Stimulated activated CD4-positive, alpha-beta T cell treated with anti-CD3 and anti-CD28 coated beads, Interleukin-15, amount 100 ng/mL, for 48 hours (primary cell): ENCODE measurements at places on chromosomes 6 and 20.

DNA sequence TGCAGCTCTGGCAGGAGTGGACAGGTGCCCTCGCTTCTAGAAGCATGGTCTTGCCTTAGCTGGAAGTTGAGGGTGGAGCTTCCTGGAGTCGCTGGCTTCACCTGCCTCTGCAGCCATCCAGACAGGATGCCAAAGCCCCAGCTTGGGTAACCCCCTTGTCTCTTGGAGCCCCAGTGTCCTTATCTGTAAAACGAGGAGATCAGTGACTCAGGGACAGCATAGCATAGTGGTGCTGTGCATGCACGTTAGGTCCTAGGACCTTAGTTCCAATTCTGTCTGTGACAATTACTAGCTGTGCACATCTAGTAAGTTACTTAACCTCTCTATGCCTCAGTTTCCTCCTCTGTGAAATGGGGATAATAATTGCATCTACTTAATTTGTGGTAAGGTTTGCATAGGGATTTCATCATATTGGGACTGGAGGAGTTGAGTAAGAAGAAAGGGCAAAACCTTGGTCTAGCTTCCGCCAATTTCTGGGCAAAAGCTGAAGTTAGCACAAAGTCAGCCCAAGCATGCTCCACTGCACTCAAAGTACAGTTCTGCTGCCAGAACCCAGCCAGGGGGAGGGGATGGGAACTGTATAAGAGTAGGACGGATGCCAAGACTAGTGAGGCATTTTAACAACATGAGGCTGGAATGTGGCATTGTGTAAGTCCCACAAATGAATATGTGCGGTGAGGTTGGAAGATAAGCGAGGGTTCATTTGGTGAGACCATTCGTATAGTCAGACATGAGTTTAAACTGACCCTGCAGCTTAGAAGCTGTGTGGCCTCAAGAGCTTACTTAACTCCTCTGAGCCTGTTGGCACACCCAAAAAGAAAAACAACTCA lies 24.5 kb downstream of the TOX2 start:
- DNase-seq: no peak

GRCh38 chr20:49951151-49951550 lies 15.0 kb downstream of the RNF114 start:
- no peak for DNase-seq

GRCh38 chr20:20849161-20849560 lies 136.7 kb upstream of the RALGAPA2 start:
- DNase-seq: no peak

DNA sequence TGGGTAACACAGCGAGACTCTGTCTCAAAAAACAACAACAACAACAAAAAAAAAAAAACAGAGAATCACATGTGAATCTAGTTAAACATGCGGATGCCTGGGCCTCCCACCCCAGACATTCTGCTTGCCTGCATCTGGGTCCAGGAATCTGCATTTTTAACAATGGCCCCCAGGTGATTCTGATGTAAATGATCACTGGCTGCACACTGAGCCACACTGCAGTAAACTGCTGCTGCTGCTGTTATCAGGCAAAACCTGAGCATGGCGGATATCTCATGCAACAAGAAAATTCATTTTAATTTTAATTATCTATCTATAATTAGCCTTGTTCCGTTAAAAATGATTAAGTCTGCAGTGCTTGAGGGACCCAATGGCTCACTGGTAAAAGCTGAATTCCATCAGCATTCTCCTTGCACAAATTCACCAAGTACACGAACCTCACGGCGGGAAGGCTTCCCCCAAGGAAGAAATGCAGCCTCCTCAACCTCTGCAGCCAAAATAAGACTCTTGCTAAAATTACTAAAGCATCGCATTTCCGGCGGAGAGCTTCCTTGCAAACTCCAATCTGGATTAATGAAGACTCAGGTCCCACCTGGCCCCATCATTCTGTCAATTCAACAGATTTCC lies 81.6 kb upstream of the SNX9 start:
- no peak for DNase-seq

DNA sequence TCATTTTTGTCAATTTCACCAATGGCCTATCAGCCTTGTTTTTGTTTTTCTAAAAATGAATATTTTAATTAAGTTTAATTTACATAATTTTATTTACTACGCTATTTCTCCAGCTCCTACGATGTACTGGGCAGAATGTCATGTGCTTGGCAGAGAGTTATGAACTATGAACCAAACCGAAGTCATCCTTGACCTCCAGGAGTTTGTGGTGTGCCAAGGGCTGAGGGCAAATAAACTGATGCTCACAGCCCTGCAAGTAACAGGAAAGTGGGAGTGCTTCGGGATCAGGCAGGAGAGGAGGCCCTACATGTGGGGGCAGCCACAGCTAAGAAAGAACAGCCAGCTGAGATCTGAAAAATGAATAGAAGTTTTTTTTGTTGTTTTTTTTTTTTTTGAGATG lies 38.6 kb downstream of the ZNF217 start:
- DNase-seq: no peak

GRCh38 chr6:84095156-84095555 lies 61.6 kb downstream of the MRAP2 start:
- no peak for DNase-seq

DNA sequence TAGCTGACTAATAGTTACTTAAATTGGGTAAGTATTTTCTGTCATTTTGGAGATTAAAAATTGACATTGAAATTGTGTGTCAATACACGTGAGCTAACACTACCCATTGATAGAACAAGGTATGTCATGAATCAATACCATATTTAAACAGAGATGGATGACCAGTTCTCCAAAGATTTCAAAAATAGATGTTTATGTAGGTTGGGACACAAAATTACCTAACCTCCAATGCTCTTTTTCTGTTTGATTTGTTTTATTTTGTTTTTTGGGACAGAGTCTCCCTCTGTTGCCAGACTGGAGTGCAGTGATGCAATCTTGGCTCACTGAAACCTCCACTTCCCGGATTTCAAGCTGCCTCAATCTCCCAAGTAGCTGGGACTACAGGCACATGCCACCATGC lies 1491.7 kb downstream of the GRIK2 start:
- no peak for DNase-seq

DNA sequence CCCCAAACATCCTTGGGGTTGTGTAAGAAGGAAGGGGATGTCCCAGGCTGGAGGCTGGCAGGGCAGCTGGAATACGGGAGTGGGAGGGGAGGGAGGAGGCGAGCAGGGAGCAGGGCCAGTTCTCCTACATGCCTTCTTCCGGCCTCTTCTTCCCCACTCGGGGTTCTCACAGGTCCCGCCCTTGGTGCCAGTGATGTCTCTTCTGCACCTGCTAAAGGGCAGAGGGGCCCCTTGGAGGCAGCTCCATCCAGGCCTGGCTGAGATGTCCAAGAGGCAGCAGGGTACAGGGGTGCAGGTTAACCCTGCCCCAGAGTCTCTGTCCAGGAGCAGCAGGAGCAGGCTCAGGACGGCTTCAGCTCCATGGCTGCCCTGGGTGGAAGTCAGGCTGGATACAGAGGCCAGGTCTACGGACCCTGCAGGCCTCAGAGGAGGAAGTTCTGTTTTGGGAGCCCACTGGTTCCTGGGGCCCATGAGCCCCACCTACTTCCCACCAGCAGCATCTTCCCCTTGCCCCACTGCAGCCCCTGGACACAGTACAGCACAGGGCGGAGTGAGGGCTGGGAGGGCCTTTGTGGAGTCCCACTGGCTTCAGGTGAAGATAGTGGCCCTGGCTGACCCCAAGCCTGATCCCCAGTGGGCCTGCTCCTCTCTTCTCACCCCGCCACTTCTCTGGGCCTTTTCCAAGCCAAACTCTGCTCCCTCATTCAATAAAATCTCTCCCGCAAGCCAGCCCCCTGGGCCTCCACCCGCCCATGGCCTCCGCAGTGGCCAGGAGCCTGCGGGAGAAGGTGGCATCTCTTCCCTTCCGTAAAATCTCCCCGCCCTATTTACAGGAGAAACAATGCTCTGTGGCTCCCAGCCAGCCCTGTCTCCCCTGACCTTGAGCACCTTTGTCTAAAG lies 60.4 kb downstream of the YTHDF1 start:
- DNase-seq: no peak

- no peak for DNase-seq
Measured at GRCh38 chr20:44188752-44189151, 1.8 kb upstream of the JPH2 start.

DNA sequence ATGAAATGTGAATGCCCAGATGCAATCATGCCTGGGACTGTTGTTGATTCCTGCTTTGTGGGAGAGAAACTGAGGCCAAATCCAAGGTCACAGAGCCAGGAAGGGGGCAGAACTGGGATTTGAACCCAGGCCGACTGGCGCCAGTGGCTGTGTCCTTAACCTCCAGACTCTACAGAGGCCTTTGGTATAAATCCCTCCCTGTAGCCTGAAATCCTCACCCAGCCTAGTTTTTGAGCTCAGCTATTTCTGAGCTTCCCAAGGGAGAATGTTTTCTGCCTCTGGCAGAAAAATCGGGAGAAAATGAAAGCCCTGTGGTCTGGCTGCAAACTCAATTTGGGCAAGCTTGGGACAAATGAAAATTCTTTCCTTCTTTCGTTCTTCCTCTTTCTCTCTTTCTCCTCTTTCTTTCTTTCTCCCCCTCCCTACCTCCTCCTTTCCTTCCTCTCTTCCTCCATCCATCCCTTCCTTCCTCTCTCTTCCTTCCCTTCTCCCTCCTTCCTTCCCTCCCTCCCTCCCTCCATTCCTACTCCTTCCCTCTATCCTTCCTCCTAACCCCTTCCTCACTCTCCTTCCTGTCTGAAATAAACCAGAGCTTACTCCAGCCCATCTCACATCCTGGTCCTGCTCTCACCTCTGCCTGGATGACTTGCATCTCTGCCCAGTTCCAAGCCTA lies 34.9 kb downstream of the SNAI1 start:
- no peak for DNase-seq

DNA sequence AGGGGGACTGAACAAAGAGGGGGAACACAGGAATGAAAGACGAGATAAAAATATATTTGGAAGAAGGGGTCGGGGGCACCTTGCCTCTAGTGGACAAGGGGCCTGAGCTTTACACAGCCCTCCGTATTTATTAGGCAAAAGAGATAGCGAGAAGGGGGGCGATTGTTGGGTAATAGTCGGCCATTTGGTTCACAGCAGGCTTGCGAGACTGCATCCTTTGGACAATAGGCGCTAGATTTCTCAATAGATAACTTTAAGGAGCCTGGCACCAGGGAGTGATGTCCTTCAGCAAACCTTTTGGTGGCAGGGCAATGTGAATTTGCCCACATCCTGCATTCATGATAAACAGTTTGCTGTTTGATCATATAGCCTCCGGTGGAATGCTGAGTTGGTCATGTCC lies 3.0 kb upstream of the NANP start:
- no peak for DNase-seq

GRCh38 chr6:140663772-140664171 lies 1289.3 kb upstream of the CITED2 start:
- DNase-seq: no peak

- DNase-seq: peak; percentile 33
Measured at GRCh38 chr6:31270788-31271640, 878 bp downstream of the HLA-C start.

GRCh38 chr6:146191166-146191565 lies 162.3 kb downstream of the GRM1 start:
- no peak for DNase-seq

- DNase-seq: no peak
Measured at GRCh38 chr6:45611491-45611890, 233.8 kb upstream of the SUPT3H start.

- no peak for DNase-seq
Measured at GRCh38 chr20:46990017-46990595, 95.5 kb downstream of the EYA2 start.

DNA sequence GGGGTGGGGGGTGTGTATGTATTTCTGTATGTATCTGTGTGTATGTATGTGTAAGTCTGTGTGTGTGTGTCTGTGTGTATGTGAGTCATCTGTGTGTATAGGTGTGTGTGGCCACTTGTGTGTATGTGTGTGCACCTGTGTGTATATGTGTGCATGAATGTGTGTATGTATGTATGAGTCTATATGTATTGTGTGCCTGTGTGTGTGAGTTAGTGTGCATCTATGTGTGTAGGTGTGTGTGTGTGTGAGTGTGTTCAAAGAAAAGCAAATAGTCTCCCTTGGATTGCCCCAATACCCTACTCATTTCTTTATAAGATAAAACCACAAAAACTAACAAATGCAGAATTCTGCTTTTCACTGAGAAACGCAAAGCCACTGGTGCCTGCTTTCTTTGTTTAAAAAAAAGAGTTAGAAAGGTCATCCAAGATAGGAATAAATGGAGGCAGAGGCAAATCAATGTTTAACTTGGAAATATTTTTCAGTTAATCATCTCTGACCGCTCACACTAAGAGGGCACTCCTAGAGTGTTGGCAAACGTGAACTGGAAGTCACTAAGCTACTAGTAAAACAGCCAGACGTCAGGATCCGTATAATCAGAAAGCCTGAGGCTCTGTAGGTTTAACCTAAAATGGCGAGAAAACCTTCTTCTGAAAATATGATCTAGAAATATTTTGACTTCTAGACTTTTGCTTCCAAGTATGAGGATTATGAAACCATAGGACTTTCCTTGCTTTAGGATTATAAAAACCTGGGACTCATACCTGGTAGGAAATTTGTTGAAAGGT lies 37.4 kb upstream of the JAG1 start:
- DNase-seq: no peak

DNA sequence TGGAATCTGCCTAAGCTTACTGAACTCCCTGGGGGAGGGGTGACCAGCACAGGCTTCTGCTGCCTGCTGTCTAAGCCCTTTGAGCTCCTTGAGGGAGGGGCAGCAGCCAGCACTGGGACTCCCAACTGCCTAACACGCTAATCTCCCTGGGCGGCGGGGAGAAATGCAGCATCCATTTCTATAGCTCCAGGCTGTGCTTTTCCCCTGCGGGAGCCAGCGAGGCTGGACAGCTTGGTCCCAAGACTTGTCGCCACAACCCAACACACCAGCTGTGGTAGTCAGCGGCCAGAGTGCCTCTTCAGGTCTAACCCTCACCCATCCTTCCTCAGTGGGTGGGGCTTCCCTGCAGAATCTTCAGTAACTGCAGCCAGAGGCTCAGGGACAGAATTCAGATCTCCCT lies 64.6 kb downstream of the VGLL2 start:
- no peak for DNase-seq

DNA sequence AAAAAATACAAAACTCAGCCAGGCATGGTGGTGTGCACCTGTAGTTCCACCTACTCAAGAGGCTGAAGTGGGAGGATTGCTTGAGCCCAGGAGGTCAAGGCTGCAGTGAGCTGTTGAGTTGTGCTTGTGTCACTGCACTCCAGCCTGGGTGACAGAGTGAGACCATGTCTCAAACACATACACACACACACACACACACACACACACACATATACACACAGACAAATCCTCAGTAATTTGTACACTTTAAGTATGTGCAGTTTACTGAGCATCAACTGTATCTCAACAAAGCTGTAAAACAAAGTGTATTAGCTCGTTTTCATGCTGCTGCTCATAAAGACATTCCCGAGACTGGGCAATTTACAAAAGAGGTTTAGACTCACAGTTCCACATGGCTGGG lies 7.3 kb downstream of the TFB1M start:
- DNase-seq: no peak

DNA sequence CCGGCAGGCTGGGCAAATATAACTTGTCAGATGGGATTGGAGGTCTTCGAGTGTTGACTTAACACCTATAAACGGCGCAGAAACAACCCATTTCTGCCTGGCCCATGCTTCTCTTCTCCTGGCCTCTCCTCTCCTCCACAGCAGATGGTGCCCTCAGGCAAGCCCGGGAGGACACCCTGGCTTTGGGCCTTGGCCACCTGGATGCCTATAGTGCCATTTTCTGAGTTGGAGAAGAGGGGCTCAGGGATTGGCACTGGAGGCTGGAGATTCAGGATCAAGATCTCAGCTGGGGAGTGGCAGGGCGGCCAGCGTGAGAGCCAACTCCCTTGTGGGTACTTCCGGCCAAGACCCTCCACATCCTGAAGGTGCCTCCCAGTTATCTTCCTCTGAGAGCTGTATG lies 211.9 kb upstream of the PMEPA1 start:
- no peak for DNase-seq

GRCh38 chr6:75300531-75300855 lies 15.9 kb upstream of the TMEM30A start:
- DNase-seq: no peak
